Esophagus squamous epithelium (tissue), 5 donors: ENCODE measurements at places on chromosomes 6 and 20.

DNA sequence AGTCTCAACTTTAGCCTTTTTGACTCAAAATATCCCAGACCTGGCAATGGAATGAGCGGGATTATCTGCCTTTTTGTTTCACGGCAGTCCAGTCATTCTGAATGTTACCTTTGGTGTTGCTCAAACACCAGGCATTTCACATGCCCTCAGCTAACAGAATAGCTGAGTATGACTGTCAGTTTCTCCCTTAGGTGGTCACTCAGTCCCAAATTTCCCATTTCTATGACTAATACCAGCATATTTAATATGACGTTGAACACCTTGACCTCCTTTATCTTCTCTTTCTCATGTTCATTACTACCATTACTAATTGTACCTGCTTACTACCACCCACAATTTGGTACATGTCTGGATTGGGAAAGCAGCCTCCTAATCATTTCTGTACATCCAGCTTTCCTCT is 65.2 kb downstream of the EDN1 start:
- no peak for DNase-seq

DNA sequence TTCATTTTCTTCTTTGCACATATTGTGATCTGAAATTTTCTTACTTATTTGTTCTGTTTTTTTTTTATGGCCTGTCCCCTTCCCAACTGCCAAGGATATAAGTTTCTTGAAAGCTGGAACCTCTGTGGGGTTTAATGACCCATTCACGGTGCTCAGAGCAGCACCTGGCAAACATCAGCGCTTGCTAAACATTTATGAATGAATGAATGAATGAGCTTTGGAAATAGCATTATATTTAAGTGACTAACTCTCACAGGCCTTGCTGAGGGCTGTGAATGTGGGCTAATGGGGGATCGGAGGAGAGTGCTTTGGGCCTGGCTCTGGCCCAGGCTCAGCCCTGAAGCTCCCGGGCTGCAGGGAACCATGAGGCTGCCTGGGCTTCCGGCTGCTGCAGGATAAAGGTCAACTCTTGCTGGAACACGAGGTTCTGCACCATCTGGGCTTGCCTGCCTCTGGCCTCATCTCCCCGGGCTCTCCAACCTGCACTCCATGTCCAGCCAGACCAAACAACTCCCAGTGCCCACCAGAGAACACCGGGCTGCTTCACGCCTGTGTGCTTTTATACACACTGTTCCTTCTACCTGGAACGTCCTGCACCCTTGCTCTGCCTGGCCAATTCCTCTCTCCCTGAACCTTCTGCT is 14.6 kb upstream of the ARMC12 start:
- no peak for DNase-seq

DNA sequence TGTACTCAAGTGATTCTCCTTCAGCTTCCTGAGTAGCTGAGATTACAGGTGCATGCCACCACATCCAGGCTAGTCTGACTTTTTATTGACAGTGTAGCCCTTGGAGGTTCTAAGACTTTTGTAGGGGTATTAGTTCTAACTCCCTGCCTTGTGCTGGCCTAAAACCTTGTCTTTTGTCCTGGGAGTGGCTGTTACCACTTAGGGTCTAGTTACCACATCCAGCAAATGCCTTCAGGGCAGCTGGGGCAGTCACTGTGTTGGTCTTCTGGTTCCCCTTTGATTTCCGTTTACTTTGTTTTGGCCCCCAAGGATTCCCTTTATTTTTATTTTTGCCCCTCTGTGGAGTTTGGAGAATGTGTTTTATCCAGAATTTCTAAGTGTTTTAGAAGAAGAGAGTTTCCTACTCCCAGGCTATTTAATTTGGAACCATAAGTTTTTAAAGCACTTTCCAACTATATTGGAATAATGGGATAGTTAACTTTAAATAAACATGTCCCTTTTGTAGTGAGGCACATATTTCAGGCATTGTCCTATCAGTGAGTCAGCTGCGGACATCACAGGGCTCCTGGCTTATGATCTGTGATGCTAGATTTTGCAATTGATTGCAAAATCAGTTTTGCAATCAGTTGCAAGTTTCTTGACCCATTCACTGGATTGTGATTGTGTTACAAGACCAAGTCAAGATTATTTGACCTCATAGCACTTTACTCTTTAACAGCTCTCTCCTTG is 25.0 kb downstream of the IL22RA2 start:
- no peak for DNase-seq

DNA sequence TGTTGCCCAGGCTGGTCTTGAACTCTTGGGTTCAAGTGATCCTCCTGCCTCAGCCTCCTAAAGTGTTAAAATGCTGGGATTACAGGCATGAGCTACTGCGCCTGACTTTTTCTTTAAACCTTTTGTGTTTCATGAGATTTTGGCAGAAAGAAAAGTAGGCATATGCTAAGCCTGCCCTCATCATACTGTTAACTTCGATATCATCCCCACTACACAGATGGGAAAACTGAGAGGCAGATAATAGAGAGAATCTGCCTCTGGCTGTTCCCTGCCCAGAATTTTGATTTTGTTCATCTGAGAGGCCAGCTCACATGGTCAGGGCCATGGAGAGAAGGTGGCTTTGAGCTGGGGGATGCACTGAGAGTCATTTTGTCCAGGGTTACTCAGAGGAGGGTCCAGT is 7.5 kb downstream of the PABPC1L start:
- no peak for DNase-seq

DNA sequence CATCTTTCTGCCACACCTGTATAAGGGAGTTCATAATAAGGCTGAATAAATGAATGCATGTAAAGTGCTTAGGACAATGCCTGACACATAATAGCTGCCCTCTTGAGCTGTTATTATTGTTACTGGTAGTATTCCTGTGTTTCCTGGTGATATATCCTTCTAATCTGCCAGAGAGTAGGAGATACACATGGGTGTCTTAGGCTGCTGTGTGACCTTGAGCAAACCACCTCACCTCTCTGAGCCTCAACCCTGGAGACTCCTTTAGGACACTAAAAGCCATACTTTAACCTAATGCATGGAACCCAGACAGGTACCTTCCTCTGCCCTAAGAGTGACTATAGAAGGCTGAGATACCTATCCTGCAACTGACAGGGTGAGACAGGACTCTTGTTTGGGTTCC is 7.6 kb downstream of the SCRT2 start:
- no peak for DNase-seq

DNA sequence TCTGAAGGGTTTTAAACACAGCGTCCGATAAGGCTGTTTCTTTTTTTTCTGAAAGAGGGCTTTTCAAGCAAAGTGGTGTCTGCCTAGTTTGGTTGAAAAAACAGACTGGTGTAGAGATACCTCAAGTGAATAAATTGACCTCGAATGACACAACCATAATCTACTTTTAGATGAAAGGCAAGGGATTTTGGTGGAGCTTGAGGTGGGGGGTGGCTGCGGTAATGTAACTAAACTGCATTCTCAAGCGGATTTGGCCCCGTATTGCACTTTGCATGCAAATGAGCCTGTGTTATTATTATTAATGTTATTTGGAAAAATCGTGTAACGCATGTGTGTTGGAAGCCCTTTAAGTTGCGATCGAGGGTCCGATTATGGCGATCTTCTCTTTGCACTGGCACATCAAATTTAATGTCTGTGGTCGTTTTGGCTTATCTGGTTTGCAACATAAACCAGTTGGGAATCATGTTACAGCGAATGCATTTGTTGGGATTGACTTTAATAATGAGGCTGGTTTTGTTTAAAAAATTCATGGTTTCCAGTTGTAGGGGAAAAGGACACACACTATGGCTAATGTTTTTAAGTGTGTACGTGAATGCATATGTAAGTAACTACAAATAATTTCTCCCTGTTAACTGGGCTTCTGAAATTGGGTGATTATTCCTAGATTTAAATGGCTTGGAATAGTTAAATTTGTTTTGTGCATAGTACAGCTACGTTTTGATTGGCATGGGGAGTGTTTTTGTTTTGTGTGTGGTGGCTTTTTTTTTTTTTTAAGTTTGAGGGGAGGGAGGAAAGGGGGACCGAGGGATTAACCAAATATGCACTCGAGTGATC is 1.0 kb downstream of the JARID2 start:
- DNase-seq, result no peak

- no peak for DNase-seq
Measured at GRCh38 chr20:9126527-9126926, 57.6 kb downstream of the PLCB4 start.

- DNase-seq, result no peak
Measured at GRCh38 chr6:104843229-104843628, 16.5 kb downstream of the HACE1 start.

GRCh38 chr6:117627533-117627932 is 25.2 kb upstream of the GOPC start:
- DNase-seq, result no peak

GRCh38 chr6:46044881-46045617 is 29.4 kb upstream of the CLIC5 start:
- DNase-seq, result no peak

DNA sequence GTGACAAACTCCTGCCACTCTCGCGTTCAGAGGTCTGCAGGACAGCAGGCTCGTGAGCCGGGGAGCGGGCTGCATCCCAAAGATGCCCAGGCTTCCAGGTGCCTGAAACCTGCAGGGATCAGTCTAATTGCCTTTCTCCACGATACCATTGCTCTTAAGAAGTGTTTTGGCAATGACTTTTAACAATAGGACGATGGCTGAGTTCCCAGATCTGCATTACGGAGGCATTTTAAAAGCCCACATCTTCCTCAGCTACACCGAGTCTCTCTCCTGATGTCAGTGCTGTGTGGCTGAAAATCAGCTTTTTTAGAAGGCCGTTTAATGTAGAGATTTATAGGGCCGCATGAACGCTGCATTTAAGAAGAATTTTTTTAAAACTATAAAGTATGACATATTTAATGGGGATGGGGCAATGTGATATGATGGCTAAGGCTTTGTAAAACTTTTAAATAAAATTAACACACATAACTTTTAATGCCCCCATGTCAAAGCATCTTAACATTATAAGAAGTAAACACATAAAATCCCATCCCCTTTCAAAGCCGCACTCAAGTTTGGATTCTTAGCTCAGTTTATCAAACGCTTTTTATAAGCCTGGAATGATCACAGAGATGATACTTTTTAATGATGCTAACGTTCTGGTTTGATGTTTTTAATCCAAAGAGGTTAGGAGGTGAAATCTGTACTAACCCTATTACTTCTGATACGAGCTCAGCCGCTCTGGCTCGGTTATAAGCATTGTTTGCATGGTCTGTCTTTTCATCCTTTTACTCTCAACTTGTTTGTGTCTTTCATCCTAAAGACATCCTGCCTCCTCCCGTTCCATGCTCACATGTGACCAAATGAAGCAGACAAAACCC is 386.0 kb downstream of the SMOC2 start:
- no peak for DNase-seq

GRCh38 chr6:133156689-133157088 is 84.5 kb upstream of the EYA4 start:
- DNase-seq, result no peak

DNA sequence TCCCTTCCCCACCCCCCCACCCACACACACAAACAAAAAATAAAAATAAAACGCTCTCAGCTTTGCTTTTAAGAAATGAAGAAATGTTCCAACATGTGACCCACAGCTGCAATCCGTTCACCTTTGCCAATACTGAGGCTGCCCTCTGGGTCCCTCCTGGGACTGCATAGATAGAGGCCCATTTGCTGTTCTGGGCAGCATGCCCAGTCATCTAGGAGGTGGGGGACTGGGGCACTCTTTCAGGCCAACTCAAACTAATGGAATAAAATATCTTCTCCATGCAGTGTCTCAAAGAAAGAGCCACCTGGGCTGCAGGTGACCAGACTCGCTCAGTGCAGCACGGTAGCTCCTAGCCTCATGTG is 79.9 kb downstream of the SLC22A3 start:
- no peak for DNase-seq

- DNase-seq, result no peak
Measured at GRCh38 chr6:62707156-62707555, 421.1 kb upstream of the KHDRBS2 start.

- no peak for DNase-seq
Measured at GRCh38 chr6:79117752-79118151, 39.7 kb upstream of the PHIP start.

- no peak for DNase-seq
Measured at GRCh38 chr6:153662982-153663381, 376.1 kb upstream of the OPRM1 start.

DNA sequence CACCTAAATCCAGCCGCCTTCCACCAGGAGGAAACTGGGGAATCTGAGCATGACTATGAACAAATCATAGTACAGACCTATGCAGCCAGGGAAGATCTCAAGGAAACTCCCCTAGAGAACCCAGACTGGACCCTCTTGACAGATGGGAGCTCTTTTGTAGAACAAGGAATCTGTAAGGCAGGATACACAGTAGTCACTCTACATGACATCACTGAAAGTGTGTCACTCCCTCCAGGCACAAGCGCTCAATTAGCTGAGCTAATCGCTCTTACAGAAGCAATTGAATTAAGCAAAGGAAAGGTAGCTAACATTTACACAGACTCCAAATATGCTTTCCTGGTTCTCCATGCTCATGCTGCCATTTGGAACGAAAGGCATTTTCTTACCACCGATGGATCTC is 36.8 kb downstream of the PLN start:
- DNase-seq, result no peak

- no peak for DNase-seq
Measured at GRCh38 chr6:118297821-118298220, 250.3 kb upstream of the PLN start.

DNA sequence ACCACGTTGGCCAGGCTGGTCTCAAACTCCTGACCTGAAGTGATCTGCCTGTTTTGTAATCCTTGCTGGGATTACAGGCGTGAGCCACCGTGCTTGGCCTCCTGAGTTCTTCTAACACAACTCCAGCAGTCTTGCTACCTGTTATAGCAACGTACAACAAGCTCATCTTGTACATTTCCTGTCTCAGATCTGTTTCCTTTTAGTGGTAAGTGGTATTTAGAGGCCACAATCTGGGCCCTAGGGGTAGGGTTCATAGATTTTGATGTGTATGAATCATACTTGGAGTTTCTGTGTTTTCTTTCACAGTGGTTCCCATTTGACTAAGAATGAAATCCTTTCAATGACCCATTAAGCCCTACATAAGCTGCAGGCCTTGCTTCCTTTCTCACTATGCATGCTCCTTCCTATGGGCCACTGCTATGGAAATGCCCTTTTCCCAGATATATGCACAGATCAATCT is 27.1 kb upstream of the SYNCRIP start:
- DNase-seq, result no peak

DNA sequence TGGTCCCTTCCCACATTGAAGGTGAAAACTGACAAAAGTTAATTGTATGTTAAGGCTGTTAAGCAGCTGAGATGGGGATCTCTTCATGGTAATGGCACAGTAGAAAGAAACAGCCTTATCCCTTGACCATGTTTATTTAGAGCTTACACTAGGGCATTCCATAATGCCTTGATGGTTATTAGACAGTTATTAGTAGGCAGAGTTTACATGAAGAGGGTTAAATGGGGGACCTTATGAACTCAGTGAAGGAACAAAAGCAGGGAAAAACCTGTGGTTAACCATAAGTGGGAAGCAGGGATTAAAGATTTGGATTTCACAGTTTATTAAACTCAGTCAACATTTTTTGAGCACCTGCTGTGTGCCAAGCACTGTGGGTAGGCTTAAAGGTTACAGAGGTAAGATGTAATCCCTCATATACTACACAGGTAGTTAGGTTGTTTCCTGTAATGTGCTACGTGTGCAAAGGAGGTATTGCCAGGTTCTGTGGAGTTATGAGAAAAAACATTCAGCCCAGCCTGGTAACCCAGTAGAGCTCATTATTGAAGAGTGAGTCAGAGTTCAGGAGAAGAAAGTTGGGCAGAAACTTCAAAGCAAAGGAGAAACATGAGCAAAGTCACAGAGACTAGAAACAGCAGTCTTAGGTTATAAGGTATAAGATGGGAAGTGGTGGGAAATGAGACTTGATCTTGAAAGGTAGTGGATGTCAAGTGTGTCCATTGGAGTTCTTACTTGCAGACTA is 32.3 kb upstream of the GNRH2 start:
- no peak for DNase-seq

GRCh38 chr6:153553627-153554026 is 422.5 kb upstream of the RGS17 start:
- no peak for DNase-seq
